Stomach (tissue), 19 donors: ENCODE measurements at places on chromosomes 3 and 15. TPM values are rescaled to one million over a fixed set of nuclear protein-coding genes. Genes with fewer than 3 reads are reported as not detected.

GRCh38 chr3:62622553-62623174 is 249.3 kb upstream of the FEZF2 start:
- no peaks in the 10 kb centered on the region for H3K4me1 ChIP-seq
- H3K36me3 ChIP-seq = no peaks in the 10 kb centered on the region
- DNase-seq = no peak
- no peak overlapping the region for H3K4me3 ChIP-seq

Gene SPTBN5
- 0.29 TPM for total RNA-seq

DNA sequence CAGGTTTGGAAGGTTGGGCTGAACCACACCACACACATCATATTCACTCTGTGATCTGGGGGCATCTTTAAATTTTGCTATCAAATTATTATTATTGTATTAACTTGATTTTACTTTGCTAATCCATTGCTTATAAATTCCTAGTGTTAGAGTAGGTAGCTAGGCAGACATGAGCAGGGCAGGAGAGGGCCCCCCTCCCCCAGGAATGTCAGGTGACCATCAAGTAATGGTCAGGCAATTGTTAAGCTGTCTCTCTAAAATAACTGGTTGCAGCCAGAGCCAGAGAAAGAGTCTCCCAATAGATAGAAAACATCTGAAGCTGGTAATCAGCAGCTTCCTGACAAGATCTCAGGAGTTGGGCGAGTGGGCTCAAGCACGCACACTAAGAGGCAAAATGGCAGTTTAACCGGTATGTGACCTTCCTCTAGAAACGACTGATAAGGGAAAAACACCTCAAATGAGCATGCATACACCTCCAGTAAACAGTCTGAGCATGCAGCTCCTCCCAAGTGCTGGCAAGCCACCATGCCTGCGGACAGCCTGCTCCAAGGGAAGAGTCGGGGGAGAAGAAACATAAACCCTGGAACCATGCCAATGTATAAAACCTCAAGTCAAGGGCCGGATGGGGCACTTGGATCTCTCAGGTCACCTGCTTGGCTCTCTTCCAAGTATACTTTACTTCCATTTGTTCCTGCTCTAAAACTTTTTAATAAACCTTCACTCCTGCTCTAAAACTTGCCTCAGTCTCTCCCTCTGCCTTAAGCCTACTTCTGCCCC is 3.1 kb upstream of the CXCR6 start:
- H3K27me3 ChIP-seq = no peaks in the 10 kb centered on the region
- H3K4me3 ChIP-seq = no peak overlapping the region
- peaks cover 43% of the 10 kb centered on the region for H3K36me3 ChIP-seq

DNA sequence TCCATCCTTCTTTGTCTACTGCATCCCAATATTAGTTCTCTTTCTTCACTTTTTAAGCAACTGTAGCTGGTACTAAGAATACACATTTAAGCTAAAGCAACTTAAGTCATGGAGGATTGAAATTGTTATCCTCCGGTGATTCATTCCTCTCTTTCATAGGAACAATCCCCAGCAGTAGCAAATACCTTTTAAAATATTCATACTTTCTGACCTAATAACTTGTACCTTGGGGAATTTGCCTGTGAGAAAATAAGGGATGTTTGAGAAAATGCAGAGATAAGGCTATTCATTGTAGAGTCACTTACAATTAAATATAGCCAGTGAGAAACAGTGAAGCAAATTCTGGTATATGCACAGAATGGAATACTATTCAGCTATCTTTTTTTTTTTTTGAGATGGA is 66.0 kb downstream of the VPS13C start:
- no peak overlapping the region for H3K4me3 ChIP-seq
- peaks cover 65% of the 10 kb centered on the region for H3K36me3 ChIP-seq

GRCh38 chr15:72751751-72752455 is 31.7 kb downstream of the ADPGK start:
- no peak overlapping the region for H3K27ac ChIP-seq
- H3K4me1 ChIP-seq = peaks cover 8% of the 10 kb centered on the region
- DNase-seq = peak; percentile 10
- peaks cover 73% of the 10 kb centered on the region for H3K36me3 ChIP-seq

DNA sequence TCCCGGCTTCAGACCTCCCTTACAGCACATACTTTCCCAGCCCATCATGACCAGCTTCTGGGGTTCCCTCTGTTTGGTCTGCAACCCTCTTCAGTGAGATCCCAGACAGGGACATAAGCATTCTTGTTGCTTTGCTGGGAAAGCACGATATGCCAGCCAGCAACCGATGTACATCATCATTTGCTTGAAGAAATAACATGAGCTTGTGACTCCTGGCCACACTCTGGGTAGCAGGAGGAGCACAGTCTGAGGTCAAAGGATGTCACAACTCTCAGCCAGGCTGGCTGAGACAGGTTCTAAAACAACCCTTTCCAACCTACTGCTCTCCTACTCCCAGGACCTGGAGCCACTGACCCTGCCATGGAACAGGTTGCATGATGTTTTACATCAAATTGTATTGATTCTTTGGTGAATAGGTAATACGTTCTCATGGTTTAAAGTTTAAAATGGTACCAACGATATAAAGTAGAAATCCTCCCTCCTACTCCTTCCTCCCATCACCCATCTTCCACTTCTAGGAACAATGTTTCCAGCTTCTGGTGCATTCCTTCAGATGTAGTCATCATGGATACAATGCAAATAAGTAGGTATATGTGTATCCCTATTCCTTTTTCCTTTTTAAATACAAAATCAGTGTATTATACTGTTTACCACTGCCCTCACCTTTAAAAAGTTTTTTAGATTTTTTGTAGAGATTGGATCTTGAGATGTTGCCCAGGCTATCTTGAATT is 190.3 kb downstream of the OPA1 start:
- no peak for DNase-seq
- no peaks in the 10 kb centered on the region for H3K36me3 ChIP-seq
- H3K27ac ChIP-seq = peak overlapping the region; percentile 67
- no peak overlapping the region for H3K4me3 ChIP-seq
- H3K4me1 ChIP-seq = peaks cover 7% of the 10 kb centered on the region
- H3K27me3 ChIP-seq = no peaks in the 10 kb centered on the region
